ENCODE measurements at places on chromosomes 3 and 15. TPM values are rescaled to one million over a fixed set of nuclear protein-coding genes. Genes with fewer than 3 reads are reported as not detected.

CMTM7 gene
- 28.2 TPM for polyA plus RNA-seq

CSPG4 gene
- not detected for polyA plus RNA-seq

PPARG gene
- polyA plus RNA-seq = not detected

GOLGA8G gene
- polyA plus RNA-seq = not detected

IL1RAP gene
- 5.6 TPM for polyA plus RNA-seq

ECE2 gene
- polyA plus RNA-seq = not detected

NEDD4 gene
- polyA plus RNA-seq = 3.8 TPM

- DNase-seq = no peak
These were observed 40.9 kb upstream of the LDHAL6B start for GRCh38 chr15:59165726-59166125.

GRCh38 chr15:56528136-56528535 lies 63.2 kb upstream of the MNS1 start:
- no peak for DNase-seq

- peak; percentile 2 for DNase-seq
These were observed 100.3 kb upstream of the TPRG1 start for GRCh38 chr3:189071446-189071845.

DNA sequence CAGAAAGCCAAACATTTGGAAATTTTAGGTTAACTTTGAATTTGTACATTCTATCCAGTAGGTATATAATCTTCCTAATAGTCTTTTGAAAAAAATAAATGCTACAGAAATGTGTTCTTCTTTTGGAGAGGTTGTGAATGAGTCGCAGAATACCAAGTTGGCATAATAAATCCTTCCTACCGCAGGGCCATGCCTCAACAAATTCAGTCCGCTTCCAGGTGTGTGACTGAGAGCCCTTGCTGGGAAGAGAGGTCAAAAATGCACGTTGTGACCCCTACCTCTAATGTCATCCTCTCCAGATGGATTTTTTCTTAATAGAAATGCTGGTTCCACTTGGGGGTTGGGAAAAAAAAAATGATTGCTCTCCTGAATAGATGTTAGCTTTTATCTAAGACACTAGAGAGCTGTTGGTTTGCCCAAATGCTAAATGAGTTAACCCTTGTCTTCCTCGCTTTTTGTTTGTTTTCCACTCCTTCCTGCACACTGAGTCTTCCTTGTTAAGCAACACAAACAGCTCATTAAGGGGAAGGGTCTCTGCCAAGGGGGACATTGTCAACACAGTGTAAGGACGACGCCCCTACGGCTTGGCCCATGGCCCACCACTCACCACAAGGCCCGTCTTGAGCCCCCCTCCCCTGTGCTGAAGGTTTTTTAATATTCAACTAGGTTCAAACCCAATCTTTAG lies 33.9 kb downstream of the RLBP1 start:
- DNase-seq = no peak

DNA sequence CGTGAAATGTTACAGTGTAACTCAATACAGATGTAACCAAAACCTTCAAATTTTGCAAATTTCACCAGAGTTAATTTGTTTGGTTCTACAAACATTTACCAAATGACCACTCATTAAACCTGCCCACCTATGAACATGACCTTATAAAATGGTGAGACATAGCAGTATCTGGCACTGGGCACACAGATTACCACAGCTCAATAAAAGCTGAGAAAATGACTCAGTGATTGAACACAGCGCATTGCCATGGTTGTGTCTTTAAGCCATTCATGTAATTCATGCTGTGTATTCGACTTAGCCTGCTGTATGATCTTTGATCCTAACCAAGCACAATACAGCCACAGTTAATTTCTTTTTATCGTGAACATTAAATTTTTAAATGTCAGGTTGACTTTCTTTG lies 11.3 kb downstream of the PPARG start:
- no peak for DNase-seq

- no peak for DNase-seq
These were observed 146.8 kb upstream of the FRMD4B start for GRCh38 chr3:69532547-69533224.

DNA sequence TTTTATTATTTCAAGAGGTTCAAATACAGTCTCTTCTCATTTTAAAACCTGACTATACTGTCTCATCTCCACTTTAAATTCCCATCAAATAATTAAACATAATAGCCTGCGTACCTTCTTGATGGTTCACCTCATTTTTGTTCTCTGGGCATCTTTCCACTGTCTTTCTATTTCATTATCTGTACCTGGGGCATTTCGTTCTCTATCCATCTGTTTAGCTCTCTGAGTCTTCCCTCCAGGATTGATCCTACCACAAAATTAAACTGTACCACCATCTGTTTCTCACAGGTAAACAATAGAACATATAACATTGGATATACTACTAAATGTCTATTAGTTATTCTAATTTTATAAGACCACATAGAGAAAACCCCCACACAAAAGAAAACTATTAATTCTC lies 1331.4 kb downstream of the NSUN3 start:
- no peak for DNase-seq

DNA sequence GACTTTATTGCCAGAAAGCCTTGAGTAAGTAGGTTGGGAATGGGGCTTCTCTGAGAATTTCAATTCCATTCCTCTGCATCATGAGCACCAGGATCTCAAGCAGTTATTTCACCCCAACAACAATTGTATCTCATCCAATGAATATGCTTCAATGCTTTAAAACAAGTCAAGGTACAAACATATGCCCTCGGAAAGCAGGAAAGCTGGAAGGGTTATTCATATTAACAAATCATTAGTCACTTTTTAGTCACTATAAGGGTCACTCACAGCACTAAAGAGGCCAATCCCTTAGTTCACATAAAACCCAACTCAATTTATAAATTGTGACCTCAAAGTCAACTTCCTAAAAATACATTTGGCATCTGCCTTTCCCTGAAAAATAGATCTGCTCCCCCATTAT lies 16.2 kb downstream of the MB21D2 start:
- DNase-seq = no peak

DNA sequence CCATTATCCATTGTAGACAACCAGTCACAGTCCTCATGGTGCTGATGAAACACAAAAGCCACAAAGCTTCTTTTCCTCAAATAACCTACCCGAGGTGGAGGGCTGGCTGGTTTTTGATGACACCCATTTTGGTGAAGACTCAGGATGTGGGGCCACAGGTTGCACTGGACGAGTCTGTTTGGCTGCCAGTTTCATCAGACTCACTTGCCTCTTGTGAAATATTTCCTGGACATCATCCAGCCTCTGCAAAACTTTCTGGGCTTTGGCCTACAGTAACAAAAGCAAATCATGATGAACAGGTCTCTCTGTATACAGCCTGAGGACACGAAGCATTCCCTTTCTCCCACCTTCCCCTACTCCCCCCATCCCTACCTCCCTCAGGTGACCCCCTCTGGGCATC lies 42.2 kb downstream of the B3GNT5 start:
- DNase-seq = no peak

GRCh38 chr3:66303491-66303901 lies 82.7 kb downstream of the SLC25A26 start:
- DNase-seq = peak; percentile 73

DNA sequence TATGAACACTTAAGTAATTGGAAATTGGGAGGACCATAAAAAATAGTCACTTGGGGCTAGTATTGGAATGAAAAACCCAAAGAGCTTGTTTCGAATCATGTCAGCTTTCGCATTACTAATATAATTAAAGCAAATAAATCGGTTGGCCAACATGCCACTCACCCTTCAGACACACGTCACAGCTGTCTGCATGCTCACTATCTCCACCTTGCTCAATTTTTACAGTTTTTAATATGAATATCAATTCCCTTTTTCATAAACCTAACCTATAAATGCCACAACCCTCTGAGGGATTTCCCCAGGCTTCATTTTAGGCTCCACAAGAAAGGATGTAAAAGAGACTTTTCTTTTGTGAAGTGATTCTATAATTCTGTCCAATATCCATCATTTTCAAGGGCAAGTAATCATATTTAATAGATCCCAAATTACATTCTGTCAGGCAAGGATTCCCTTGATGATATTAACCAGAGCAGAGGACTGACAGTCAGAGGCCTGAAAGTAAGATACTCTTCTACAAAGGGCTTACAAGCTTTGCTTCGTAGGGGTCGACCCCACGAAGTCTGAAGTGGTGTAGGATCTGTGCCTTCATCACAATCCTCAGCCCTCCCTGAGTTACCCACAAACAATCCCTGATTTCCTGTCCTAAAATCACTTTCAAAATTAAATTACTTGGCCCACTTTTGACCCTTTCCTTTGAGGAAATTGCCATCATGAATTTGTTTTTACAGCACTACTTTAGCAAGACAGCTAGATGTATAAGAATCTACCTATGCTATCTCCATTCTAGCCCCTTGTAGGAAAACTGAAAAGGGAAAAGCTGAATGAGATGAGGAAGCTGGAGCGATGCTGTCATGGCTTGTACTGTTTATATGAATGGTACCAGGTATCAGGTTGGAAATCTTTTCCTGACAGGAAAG lies 44.5 kb downstream of the NANOGP8 start:
- no peak for DNase-seq

DNA sequence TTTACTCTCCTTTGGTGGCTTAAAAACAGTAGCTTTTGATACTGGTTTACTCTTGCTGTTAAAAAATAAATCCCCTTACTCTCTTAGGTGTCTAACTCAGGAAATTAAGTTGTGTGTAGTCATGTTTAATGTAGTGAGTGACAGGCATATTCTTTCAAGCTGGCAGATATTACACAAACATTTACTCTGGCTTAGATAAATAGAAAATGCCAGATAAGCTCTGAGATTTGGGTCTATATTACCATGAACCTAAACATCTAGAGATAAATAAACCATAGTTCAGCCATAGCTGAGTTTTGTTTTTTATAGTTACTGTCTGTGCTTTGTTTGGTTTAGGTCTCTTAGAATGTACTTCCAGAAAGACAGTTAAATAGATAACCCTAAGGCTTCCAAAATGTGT lies 2.4 kb downstream of the SEMA6D start:
- DNase-seq = no peak

DNA sequence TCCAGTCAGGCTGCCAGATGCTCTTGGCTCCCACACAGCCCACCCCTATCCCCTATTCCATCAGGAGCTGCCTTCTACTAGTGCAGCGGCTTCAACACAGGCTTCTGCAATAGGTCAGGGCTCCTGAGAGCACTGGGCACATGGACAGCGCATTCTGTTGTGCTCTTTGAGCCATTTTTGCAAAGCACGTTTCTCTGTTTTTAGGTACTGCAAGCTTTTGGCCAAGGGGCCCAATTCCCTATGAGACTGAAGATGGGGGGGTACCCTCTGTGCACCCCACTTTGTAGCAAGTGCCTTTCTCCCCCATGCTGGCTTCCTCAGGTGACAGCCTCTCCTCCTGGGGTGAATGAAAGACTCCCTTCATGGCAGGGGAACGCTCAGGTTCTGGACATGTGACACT lies 31.2 kb downstream of the CHDH start:
- no peak for DNase-seq

- DNase-seq = no peak
These were observed 312.1 kb downstream of the SOX2 start for GRCh38 chr3:182023843-182024242.

DNA sequence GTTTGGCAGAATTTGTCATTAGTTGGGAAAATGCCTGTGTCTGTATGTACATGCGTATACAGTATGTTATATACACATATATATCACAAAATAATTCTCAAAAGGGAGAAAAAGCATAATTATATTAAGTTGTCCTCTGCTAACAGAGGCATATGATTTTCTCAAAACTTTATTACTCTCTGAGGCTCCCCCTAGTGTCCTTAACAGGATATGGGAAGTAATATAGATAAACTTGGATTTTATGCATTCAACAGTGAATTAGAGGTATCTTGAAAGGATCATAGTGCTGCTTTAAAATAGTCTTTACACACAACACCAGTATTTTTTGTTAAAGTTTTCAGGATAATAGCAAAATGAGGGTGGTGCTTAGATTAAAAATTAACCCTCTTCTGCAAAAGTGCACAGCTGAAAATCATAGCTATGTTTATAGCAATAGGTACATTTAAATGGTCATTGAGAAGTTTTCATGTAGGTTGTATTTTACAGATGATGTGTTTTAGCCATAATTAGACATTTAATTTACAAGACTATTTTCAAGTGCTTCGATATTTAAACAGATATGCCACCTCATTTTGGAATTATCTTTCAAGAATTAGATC lies 454.0 kb upstream of the ROBO2 start:
- no peak for DNase-seq

DNA sequence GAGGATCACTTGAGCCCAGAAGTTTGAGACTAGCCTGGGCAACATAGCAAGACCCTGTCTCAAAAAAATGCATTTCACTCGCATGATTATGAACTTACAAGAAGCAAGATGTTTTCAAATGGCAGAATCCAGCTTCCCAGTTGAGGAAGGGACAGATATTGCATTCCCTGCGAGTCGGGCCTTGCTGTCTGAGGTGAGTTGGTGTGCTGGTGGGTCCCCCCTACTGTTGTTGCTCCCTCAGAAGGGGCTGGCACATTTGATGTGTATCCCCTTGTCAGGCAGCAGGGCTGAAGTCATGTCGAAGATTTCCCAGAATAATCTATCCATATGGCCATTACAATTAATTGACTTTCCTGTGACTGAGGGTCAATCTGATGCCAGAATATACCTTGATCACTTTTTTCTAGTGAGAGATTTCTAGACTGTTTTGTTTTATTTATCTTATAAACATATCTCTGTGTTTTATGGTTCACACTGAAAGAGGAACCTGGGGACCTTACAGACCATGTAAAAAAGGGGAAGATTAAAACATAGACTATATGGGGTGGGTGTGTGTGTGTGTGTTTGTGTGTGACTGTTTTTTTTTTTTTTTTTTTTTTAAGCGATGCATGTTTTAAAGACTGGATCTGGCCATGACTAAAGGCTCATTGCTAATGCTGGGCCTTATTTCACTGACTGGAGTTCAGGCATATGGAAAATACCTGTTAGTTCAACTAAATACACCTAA lies 112.1 kb upstream of the MRPS22 start:
- no peak for DNase-seq

All from immature natural killer cell (primary cell).